ENCODE measurements at places on chromosomes 3 and 15. TPM values are rescaled to one million over a fixed set of nuclear protein-coding genes. Genes with fewer than 3 reads are reported as not detected.

DNA sequence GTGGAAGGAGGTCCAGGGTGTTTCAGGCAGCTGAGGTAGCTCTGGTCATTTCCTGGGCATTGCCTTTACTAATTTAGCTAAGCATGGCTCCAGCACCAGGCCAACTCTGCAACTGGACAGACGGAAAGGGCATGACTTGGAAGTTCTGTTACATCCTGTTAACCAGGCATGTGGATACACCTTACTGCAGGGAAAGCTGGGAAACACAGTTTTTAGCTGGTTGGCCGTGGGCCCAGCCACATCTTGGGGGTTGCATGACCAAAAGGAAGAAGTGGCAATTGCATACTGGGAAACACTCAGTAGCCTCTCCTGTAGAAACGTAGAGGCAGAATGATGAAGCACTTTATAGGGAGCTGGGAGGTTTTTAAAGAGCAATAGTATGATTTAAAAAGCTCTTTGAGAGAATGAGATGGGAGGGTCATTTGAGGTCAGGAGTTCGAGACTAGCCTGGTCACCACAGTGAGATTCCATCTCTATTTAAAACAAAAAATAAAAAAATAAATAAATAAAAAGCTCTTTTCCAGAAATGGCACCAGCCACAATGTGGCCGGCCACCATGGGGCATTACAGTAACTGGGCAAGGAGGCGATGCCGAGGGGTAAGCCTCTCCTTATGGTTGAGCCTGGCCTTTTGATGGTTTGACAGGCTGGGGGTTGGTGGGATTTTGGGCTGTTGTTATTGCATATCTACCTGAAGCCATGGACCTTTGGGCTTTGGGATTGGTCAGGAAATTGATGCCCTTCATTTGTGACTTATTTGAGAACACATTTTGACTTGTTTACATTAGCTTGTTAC lies 28.6 kb downstream of the TRAK1 start:
- peaks cover 33% of the 10 kb centered on the region for H3K4me1 ChIP-seq
- 0 out of 2 replicates have a peak overlapping the region, but pooled peaks have one; percentile 3 for H3K27ac ChIP-seq
- H3K27me3 ChIP-seq, result no peaks in the 10 kb centered on the region

GRCh38 chr3:85303156-85303555 lies 344.4 kb downstream of the CADM2 start:
- DNase-seq, result no peak
- no peak overlapping the region for H3K27ac ChIP-seq
- H3K4me1 ChIP-seq, result no peaks in the 10 kb centered on the region
- no peaks in the 10 kb centered on the region for H3K27me3 ChIP-seq
- no peaks in the 10 kb centered on the region for H3K36me3 ChIP-seq

- no peaks in the 10 kb centered on the region for H3K27me3 ChIP-seq
- peaks cover 73% of the 10 kb centered on the region for H3K4me1 ChIP-seq
- peak overlapping the region; percentile 96 for H3K27ac ChIP-seq
These were observed 28.4 kb downstream of the IRAK2 start for GRCh38 chr3:10192953-10193691.

DNA sequence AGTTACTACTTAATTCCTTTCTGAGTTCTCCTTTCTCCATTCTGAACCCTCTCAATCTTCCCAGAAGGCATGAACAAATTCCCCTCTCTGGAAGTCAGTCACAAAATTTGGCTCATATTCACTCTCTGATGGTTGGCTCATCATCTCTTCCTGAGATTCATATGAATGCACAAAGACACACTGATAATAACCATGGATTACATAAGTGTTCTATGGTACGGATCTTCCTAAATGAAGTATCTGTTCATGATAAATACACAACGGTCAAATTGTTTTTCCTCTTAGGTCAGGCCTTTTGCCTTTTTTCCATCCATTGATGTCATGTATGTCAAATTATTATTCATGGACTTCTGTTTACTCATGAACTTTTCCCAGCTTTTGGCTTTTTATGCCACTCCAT lies 162.6 kb downstream of the P2RY1 start:
- H3K4me1 ChIP-seq, result no peaks in the 10 kb centered on the region
- DNase-seq, result no peak
- H3K27ac ChIP-seq, result no peak overlapping the region
- H3K4me3 ChIP-seq, result no peak overlapping the region
- H3K36me3 ChIP-seq, result no peaks in the 10 kb centered on the region

GRCh38 chr3:46293991-46294833 lies 52.0 kb downstream of the CCR3 start:
- no peaks in the 10 kb centered on the region for H3K27me3 ChIP-seq
- no peaks in the 10 kb centered on the region for H3K36me3 ChIP-seq
- H3K4me3 ChIP-seq, result no peak overlapping the region
- peaks cover 10% of the 10 kb centered on the region for H3K4me1 ChIP-seq

The PROS1 gene
- 5.8 TPM for total RNA-seq

DNA sequence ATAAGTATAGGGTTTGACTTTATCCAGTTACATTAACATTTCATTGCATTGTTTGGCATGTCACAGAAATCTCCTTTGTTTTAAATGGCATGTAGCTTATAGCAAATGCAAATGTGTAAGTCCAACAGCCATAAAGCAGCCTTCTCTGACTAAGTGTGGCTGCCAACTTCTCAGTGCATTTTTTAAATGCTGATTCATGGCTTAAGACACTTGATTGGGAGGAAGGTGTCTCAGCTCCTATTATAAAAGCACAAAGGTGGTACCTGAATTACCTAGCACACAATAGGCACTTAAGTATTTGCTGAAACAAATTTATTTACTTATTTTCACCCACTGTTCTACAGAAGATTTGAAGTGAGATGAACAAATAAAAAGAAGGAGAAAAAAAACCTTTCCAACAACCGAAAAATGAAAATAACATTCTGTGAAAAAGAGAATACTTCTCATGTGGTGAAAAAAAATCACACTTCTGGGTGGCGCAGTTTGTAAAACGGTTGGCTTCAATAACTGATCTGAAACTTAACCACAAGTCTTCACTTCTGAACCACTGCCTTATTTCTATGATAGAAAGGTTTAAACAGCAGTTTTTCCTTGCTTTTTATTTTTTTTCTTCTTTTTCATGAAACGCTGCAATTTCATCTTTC lies 105.5 kb upstream of the ICE2 start:
- no peaks in the 10 kb centered on the region for H3K4me1 ChIP-seq
- H3K27ac ChIP-seq, result no peak overlapping the region
- DNase-seq, result no peak
- H3K4me3 ChIP-seq, result no peak overlapping the region
- no peaks in the 10 kb centered on the region for H3K36me3 ChIP-seq
- peaks cover 62% of the 10 kb centered on the region for H3K27me3 ChIP-seq

The UBAP1L gene
- total RNA-seq, result 1.4 TPM

DNA sequence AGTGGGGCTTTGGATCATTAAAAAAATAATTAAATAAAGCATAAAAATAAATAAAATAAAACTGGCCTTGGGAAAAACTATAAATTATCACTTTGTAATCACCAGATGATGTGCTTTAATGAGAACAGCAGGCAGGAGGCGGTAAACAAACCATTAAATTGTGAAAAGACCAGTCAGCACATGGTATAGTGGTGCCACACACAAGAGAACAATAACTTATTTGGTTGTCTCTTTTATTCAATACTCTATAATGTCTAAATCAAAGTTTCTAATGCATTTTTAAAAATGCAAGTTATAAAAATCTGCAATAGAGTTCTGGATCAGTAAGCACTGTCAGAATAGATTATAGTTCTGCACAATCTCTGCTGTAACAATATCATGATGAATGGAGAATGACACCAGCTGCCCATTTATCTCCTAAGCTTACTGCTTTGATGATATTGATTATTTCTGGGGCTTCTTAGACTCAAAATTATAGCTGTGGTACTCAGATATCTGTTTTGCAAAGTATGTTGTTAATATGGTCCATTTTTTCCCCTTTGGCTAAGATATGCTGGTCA lies 259.3 kb downstream of the NAALADL2 start:
- H3K4me3 ChIP-seq, result no peak overlapping the region
- no peaks in the 10 kb centered on the region for H3K27me3 ChIP-seq
- H3K4me1 ChIP-seq, result no peaks in the 10 kb centered on the region
- no peaks in the 10 kb centered on the region for H3K36me3 ChIP-seq
- no peak overlapping the region for H3K27ac ChIP-seq

DNA sequence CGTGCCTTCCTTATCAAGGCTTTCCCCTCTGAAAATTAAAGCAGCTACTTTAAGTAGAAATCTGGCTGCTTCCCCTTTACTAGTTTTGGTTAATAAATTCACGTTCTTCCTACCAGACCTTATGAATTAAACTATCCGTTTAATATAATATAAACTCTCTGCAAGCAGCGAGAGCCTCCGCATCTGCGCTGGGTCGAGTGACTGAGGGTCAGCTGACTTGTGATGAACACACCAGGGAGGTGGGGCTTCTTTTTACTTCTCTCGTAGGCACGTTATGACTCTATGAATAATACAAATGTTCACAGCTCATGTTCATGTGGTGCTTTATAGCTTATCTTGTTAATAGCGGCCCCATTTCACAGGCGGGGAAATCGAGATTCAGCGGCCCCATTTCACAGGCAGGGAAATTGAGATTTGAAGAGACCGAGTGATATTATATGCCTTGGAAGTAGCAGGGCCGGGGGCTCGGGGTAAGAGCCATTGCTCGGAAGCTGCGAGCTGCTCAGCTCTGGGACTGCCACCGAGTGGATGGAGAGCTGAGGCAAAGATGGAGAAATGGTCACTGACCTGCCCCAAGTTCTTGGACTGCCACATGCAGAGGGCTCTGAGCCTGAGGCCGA lies 8.3 kb downstream of the MUC4 start:
- H3K36me3 ChIP-seq, result no peaks in the 10 kb centered on the region
- no peak overlapping the region for H3K27ac ChIP-seq
- H3K4me3 ChIP-seq, result no peak overlapping the region
- 0 out of 2 replicates have a peak, but pooled peaks cover 5% of the 10 kb centered on the region for H3K27me3 ChIP-seq

DNA sequence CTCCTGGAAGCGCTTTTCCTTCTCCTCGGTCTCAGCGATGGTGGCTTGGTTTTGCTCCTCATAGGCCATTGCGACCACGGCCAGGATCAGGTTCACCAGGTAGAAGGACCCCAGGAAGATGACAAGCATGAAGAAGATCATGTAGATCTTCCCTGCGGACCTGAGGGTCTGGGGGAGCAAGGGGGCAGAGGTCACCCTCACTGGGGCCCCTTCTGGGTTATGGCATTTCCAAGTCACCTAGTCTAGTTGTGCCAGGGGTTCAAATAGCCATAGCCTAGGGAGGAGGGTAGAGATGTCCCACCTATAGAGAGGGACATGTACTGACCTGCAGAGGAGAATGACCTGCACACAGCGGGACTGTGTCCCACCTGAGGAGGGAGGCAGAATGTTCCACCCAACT lies 43.5 kb downstream of the SCN5A start:
- no peak overlapping the region for H3K4me3 ChIP-seq
- no peaks in the 10 kb centered on the region for H3K36me3 ChIP-seq
- peaks cover 55% of the 10 kb centered on the region for H3K27me3 ChIP-seq
- no peak for DNase-seq
- no peaks in the 10 kb centered on the region for H3K4me1 ChIP-seq

- H3K4me3 ChIP-seq, result no peak overlapping the region
- H3K27ac ChIP-seq, result no peak overlapping the region
- peak; percentile 14 for DNase-seq
- H3K4me1 ChIP-seq, result peaks cover 21% of the 10 kb centered on the region
- H3K36me3 ChIP-seq, result no peaks in the 10 kb centered on the region
- no peaks in the 10 kb centered on the region for H3K27me3 ChIP-seq
These were observed 15.7 kb upstream of the RBP1 start for GRCh38 chr3:139555249-139555648.

DNA sequence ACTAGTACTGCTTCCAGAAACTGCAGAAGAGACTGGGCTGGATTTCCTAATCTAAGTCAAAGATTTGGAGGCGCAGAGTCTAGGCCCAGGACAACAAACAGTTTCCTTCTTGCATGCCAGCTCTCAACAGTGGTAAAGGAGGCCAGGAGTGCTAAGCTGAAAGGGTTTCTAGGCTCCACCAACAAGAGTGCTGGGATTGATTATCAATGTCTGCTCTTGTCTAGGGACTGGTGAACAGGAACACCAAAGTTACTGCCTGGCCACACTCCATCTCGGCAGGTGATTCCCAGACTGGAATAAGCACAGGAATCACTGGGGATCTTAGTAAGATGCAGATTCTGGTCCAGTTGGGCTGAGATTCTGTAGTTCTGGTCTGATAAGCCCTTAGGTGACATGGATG lies 22.8 kb upstream of the FGD5 start:
- peaks cover 7% of the 10 kb centered on the region for H3K4me1 ChIP-seq
- H3K27me3 ChIP-seq, result peaks cover 51% of the 10 kb centered on the region
- no peak overlapping the region for H3K27ac ChIP-seq
- H3K36me3 ChIP-seq, result no peaks in the 10 kb centered on the region
- no peak overlapping the region for H3K4me3 ChIP-seq

DNA sequence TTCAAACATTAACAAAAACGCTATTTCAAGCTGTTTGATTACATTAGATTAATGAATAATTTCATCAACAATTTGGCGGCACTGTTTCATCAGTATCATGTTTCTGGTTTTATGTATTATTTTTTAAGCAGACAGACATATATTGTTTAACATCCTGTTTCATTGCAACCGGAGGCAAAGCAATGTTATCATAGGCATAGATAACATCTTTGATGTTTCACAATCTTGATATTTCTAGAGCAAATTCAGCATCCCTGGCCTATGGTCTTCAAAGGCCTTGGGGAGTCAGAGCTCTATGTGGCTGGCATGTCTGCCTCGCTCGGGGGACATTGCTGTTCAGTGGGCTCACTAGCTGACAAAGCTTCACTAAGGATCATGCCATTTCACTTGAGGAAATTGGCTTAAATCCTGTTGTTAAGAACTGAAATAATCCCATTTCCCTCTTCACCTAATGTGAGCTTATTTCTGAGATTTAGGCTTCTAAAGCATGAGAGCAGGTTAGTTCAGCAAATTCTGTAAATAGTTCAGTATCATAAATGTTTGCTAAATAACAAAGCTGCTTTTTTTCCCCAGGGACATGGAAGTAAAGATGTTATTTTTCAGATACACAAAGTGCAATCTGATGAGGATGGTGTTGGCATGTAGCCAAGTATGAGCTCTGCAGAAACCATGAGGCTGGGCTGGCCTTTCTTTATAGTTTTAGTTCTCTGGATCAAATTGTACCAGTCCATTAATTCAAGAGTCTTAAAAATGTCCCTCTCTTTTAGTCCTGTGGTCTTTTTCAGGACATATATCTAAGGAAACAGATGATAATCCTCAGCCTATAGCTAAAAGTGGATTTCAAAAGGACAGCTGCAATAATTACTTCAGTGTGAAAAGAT lies 941.4 kb downstream of the PLOD2 start:
- no peak for DNase-seq
- H3K27ac ChIP-seq, result no peak overlapping the region
- no peaks in the 10 kb centered on the region for H3K36me3 ChIP-seq
- no peaks in the 10 kb centered on the region for H3K4me1 ChIP-seq

The EXD1 gene
- total RNA-seq, result not detected
